ENCODE measurements at places on chromosomes 16 and 17.

- no peak for DNase-seq
These were observed 5.2 kb upstream of the CMTM2 start for GRCh38 chr16:66574081-66574480.

DNA sequence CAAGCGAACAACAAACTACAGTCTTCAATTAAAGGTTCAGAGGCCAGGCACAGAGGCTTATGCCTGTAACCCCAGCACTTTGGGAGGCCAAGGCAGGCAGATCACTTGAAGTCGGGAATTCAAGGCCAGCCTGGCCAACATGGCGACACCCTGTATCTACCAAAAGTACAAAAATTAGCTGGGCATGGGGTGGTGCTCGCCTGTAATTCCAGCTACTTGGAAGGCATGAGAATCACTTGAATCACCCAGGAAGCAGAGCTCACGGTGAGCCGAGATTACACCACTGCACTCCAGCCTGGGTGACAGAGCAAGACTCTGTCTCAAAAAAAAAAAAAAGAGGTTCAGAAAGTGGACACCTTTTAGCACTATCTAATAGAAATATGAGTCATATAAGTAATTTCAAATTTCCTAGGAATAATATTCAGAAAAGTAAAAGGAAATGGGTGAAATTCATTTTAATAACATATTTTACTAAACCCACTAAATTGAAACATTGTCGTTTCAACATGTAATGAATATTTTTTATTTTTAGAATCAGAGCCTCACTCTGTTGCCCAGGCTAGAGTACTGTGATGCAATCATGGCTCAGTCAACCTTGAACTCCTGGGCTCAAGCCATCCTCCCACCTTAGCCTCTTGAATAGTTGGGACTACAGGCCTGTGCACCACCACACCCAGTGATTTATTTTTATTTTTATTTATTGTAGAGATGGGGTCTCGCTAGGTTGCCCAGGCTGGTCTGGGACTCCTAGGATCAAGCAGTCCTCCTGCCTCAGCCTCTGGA is 15.2 kb upstream of the MARCHF10 start:
- DNase-seq: no peak

GRCh38 chr17:9115214-9116191 is 94.2 kb downstream of the NTN1 start:
- no peak for DNase-seq

GRCh38 chr17:29909236-29910003 is 20.6 kb downstream of the SSH2 start:
- DNase-seq: no peak

GRCh38 chr16:3023415-3023668 is 400 bp downstream of the HCFC1R1 start:
- no peak for DNase-seq

DNA sequence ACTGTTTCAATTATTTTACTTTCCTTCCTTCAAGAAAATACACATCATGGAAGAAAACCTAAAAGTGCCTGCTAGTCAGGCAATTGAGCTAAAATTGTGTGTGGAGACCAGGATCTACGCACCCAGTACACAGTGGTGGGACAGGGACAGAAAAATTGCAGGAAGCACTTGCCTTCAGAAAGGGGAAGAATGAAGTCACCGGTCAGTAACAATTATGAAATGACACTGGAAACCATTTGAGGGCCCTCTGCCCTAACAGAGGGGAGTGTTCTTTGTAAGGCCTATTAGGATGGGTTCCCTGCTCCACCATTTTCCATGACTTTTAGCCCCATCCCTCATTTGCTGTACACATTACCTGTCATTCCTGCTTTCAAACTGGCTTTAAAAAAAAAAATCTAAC is 4.5 kb upstream of the PHAF1 start:
- no peak for DNase-seq

DNA sequence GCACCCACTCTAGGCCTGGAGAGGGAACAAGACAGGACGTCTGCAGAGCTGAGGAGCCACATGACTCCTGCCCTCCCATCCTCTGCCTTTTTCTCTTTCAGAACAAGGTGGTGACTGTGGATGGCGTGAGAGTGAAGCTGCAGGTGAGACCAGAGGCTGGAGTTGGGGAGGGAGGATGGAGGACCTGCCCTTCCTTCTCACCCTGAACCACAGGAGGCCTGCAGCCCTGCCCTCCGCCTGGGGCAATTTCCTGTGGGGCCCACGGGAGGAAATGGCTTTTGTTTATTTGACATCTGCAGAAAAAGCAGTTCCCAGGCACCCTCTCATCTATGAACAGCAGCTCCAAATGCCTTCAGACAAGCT is 5.1 kb downstream of the RAB37 start:
- no peak for DNase-seq

DNA sequence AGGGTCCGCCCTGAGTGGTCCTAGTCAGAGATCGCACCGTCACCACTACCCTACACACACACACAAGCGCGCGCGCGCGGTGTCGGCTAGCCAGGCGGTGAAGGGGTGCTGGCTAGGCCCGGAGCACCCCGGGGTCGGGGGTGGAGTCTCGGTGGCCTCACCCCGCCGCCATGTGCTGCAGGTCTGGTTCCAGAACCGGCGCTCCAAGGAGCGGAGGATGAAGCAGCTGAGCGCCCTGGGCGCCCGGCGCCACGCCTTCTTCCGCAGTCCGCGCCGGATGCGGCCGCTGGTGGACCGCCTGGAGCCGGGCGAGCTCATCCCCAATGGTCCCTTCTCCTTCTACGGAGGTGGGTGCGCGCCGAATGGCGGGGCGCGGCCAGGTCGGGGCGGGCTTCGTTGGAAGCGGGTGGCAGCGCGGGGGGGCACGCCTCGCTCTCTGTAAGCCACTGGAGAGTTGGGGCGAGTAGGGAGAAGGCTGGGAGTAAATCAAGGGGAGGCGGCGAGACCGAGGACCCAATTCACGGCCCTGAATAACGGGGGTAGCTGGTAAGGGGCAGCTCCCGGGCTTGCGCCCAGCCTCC is 4.8 kb downstream of the LHX1 start:
- no peak for DNase-seq

DNA sequence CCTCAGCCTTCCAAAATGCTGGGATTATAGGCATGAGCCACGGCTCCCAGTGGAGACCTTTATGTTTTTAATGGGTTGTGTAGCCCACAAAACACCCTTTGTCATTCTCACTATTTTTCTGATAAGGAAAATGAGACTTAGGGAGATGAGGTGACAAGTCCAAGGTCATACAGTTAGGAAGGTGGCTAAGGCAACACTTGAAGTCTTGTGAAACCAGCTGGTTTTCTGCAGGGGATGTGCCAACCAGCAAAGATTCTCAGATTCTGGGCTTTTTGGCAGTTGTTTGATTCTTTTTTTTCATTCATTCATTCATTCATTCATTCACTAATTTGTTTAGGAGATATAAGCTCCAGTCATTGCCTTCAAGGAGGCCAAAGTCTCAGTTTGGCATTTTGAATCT is 10.0 kb upstream of the PHOSPHO1 start:
- DNase-seq: no peak

GRCh38 chr17:64177311-64178010 is 47.5 kb upstream of the ERN1 start:
- no peak for DNase-seq

- no peak for DNase-seq
These were observed 18.7 kb downstream of the TMEM235 start for GRCh38 chr17:78249818-78250806.

- no peak for DNase-seq
These were observed 2.2 kb downstream of the PAQR4 start for GRCh38 chr16:2971134-2971984.

- no peak for DNase-seq
These were observed 9.4 kb downstream of the THRA start for GRCh38 chr17:40072040-40072734.

DNA sequence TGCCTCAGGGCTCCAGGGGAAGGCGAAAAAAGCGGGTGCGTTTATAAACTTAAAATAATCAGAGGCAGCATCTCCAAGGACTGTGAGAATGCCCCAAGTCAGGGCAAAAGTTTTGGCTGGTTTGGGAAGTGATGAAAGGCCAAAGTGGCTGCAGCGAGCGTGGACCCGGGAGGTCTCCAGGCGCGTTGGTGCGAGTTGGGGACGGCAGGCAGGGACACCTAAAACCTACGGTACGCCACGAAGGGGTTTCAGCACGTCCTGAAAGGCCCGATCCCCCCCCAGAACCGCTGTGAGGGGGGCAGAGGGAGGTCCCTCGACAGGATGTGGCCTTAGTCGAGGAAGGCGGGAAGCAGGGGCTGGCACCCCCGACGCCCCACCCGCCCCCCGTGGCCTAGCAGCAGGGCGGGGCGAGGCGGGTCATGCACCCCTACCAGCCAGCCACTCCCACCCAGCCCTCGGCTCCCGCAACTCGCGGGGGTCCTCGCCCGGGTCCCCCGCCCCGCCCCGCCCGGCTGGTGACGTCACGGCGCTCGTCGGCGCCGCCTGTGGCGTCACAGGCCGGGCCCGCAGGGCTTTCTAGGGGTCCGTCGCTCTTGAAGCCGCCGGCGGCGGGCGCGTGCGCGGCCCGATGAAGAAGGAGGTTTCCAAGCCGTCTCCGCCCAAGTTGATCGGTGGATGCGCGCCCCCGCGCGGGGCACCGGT is at the start of gene MYCBPAP:
TSS of gene MYCBPAP (plus strand) at position 569 of the 702 bp plus-strand sequence. CDS start 236 bp downstream, outside the sequence.
- peak; percentile 75 for DNase-seq

DNA sequence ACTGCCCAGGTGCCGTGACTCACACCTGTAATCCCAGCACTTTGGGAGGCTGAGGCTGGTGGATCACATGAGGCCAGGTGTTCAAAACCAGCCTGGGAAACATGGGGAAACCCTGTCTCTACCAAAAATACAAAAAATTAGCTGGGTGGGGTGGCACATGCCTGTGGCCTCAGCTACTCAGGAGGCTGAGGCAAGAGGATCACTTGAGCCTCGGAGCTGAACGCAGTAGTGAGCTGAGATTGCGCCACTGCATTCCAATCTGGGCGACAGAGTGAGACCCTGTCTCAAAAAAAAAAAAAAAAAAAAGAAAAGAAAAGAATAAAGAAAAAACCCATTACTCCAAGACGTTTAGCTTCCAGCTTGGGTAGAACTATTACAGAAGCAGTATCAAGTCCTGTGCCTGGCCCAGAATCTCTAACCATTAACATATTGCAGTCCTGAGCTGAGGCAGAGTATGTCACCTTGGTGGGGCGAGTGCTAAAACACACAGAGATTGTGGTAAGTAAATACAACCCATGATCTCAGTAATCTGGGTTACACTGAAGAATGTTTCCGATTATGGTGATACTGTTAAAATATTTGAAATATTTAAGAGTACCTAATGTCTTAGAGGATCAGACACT is 23.2 kb upstream of the CFAP20 start:
- DNase-seq: no peak

DNA sequence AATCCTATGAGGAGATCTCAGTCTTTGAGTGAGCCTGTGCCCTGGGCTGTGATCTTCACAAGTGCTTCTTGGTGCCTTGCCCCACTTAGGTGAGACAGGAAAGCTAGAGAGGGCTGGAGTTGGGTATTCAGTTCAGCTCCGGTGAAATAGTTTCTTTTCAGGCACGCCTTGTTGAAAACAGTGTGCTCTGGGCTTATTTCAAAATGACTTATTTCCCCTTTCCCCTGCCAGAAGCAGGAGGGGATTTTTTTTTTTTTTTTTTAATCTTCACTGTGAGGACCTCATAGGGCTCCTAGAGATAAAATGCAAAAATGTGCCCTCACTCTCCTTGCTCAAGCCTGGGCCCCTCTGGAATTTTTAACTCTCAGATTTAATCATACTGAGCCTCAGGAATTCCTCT is 27.2 kb downstream of the MOSMO start:
- DNase-seq: no peak

DNA sequence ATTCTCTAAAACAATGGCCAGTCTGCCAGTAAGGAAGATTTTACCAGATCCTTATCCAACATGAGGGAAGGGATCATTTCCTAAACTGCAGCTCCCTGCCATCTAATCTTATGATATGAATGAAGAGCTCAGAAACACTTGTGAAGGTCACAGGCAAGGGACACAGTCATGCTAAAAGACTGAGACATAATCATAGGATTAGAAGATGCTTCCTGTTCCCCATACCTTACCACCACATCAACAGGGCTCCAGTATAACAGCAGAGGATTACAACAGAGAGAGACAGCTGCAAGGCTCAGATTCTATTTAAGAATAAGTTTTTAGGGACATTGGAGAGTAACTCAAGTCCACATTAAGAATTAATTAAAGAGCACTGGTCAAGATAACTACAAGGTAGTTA is 93.3 kb downstream of the BRIP1 start:
- no peak for DNase-seq

- no peak for DNase-seq
These were observed 53.5 kb downstream of the STX8 start for GRCh38 chr17:9522074-9522473.

GRCh38 chr16:67443265-67443664 is 12.3 kb downstream of the HSD11B2 start:
- DNase-seq: no peak

DNA sequence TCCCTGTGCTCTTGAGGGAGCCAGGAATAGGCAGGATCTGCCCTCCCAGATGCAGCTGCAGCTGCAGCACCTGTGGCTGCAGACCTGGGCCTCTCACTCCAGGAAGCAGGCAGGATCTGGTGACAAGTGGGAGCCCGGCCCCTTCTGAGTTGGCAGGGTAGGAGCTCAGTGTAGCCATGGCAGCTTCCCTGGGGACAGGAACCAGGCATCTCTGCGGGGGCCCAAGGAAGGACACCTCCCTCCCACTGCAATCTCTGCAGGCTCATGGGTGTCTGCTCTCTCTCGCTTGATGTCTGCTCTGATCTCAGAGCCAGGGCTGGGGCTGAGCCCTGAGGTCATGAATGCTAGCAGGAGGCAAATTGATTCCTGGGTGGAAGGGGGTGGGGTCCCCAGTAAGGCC is 592.5 kb upstream of the CA10 start:
- no peak for DNase-seq

GRCh38 chr17:69870091-69870530 is 204.9 kb upstream of the KCNJ16 start:
- DNase-seq: no peak

DNA sequence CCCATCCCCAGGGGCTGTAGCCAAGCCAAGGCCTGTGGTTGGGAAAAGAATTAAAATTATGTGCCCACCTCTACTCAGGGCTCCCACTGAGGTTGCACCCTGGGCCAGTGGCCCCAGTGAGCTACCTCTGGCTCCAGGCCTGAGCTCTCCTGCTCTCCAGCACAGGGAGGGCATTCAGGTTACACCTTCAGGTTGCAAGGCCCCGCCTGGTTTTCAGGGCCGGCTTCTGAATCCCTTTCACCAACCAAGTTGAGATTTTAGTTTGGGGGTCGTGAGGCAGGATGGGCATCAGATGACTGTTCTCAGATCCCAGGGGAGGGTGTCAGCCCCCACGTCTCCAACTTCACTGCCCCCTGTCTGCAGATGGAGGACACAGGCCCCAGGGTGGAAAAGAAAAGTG is 8.0 kb upstream of the KATNB1 start:
- no peak for DNase-seq

- DNase-seq: no peak
These were observed 6.1 kb downstream of the DBNDD1 start for GRCh38 chr16:90012991-90013745.

Data from effector CD4-positive, alpha-beta T cell (primary cell).